CD8-positive, alpha-beta T cell (primary cell): ENCODE measurements at places on chromosomes 16 and 17. TPM values are rescaled to one million over a fixed set of nuclear protein-coding genes. Genes with fewer than 3 reads are reported as not detected.

GRCh38 chr17:82937411-82938371 is 97.9 kb upstream of the ZNF750 start:
- no peak for DNase-seq

The FOXJ1 gene
- total RNA-seq, result 2.7 TPM

The TBC1D3E gene
- total RNA-seq, result not detected

DNA sequence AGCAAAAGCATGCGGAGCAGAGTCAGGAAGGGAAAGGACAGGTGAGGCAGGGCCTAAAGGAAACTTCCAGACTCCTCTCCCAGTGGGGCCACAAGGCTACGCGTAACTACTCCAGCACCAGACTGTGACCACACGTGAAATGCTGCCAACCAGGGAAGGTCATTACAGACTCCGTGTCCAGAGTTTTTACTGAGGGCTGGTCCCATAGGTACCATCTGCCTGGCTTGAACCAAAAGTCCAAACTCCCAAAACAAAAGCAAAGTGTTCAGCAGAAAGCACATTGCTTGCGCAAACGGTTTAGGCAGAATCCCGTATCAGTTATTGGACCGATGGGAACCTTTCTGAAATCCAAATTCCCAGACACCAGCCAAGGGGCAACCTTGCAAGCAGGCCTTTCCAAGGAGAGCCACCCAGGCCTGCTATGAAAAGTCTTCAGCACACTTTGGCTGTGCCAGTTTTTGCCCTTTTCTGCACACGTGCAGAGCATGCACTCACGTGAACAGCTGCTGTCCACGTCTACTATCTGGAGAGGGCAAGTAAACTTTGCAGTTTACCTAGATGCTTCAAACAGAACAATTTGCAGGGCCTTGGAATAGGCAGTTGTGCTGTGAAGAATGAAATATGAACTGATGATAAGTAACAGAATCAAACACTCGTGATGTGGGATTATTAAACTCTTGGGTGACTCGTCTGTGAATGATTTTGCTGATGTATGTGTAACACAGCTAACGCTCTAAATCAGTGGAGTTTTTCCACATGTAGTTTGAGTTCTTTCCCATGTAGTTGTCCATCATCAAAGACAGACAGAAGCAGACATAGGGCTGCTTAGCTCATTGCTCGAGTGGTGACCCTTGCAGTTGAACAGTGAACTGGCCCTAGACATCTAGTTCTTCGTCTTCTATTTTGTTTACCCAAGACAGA is 58.1 kb upstream of the CRISPLD2 start:
- no peak for DNase-seq

DNA sequence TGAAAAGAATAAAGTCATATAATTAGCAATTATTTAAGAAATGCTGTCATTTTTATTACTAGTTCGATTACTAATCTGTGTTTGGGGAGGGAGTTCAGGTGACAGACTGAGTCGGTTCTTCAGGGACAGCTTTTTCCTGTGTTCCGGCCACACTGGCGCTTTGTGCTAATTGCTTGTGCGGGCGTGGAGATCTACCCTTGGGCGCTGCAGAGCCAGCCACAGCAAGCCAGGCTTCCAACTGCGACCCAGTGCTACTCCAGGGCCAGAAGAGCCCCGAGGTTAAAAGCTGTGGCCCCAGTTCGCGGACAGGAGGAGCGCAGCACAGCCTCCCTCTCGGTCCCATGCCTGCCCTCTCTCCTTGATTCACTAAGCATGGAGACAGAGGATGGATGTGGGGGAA is 6.5 kb upstream of the OR2C1 start:
- no peak for DNase-seq

- no peak for DNase-seq
Observed at GRCh38 chr16:28086186-28087139, 22.9 kb upstream of the GSG1L start.

DNA sequence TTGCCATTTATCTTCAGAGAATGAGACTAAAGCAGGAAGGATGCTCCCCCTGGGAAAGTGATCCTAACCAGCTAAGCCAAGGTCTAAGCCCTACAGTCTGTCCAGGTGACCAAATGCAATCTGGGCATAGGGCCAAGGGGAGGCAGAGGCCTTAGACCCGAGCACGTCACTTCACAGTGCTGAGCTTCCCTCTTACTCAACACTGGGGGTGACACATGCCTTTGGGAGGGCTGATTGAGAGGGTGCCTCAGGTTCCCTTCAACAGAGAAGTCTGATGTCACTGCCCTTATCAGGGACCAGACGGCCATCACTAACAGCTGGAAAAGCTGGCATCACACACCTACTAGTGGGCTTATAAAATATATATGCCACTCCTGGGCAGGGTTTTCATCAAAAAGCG is 4.0 kb downstream of the CIAO2B start:
- no peak for DNase-seq

GRCh38 chr17:67273900-67274299 is 28.9 kb upstream of the HELZ start:
- DNase-seq, result no peak

The PLCG2 gene
- total RNA-seq, result 7.6 TPM

- DNase-seq, result no peak
Observed at GRCh38 chr16:56260378-56261160, 69.3 kb downstream of the GNAO1 start.

The FKBP10 gene
- total RNA-seq, result not detected

GRCh38 chr16:87765473-87765775 is 362 bp downstream of the KLHDC4 start:
- peak; percentile 66 for DNase-seq

The EXOC3L1 gene
- total RNA-seq, result not detected

DNA sequence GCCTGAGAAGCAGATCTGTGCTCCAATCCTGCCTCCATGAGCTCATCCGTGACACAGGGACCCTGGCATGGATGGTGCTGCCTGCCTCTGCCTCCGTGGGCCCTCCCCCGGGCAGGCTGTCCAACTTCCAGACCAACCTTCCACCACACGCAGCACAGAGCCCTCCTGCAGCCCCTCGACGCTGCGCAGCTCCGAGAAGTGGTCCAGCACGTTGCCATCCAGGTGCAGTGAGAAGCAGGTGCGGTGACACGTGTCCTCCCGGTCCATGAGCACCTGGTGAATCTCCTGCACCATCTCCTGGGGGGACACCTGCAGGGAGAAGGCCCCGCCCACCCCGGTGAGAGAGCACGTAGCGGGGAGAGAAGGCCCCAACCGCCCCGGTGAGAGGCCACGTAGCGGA is 8.4 kb downstream of the CLUH start:
- no peak for DNase-seq

The CLDN7 gene
- total RNA-seq, result 4.1 TPM

DNA sequence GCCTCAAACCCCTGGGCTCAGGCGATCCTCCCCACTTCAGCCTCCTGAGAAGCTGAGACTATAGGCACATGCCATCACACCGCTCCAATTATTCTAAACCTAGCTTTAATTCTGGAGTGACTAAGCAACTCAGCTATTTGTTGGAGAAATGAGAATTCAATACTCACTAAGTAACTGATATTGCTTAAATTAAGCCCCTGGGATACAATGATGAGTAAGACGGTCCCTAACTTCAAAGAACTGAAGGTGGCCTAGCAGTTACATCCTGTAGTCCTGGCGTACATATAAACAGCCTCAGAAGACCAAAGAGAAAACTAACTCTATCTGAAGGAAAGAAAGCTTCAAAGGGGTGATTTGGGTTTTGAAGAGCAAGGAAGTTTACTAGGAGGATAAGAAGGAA is 25.0 kb downstream of the XPO6 start:
- DNase-seq, result peak; percentile 72

GRCh38 chr17:72743037-72743467 is 349.4 kb downstream of the SLC39A11 start:
- no peak for DNase-seq

DNA sequence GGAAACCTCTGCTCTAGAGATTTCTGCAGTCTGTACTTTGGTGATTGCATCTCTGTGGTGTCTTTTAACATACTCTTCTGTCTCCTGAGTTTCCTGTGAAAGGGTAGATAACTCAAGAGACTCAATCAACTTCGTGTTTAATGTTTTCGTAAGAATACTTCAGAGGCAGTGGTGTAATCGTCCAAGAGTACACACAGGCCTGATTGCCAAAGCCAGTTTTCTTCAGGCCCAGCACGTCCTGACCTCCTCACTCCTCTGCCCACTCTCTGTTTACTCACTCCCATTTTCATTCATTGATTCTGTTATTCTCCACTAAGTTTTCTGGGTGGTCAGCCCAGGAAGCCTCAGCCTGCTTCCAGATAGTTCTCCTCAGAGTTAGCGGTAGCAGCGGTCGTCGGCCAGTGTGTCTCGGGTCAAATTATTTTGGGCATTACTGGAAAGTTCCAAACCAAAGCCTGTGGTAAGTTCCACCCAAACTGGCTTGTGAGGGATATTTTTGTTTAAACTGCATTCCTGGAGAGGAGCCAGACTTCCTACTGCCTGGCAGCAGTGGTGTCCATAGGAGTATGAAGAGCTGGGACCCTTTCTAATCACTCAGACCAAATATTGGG is 293.2 kb downstream of the WWOX start:
- no peak for DNase-seq

DNA sequence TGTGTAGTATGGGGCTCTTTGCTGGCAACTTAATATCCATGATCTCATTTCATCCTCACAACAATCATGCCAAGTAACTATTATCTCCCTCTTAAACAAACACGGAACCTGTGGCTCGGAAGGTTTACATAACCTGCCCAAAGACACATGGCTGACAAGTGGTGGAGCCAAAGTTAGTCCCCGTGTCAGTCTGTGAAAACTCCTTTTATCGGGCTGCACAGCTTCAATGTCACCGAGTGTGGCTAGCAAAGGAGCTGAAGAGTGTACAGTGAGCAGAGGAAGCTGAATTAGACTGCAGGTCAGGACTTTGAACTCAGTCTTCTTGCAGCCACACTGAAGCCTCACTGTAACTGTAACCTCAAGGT is 80.3 kb downstream of the PARN start:
- DNase-seq, result no peak

The ENPP7 gene
- not detected for total RNA-seq

- no peak for DNase-seq
Observed at GRCh38 chr16:76222087-76222486, 55.1 kb upstream of the CNTNAP4 start.

The TMIGD1 gene
- not detected for total RNA-seq

The CD300LB gene
- not detected for total RNA-seq

The ATP2A3 gene
- 200 TPM for total RNA-seq

The ZCCHC14 gene
- 13.2 TPM for total RNA-seq

- DNase-seq, result no peak
Observed at GRCh38 chr17:62855156-62855555, 47.0 kb upstream of the MARCHF10 start.

DNA sequence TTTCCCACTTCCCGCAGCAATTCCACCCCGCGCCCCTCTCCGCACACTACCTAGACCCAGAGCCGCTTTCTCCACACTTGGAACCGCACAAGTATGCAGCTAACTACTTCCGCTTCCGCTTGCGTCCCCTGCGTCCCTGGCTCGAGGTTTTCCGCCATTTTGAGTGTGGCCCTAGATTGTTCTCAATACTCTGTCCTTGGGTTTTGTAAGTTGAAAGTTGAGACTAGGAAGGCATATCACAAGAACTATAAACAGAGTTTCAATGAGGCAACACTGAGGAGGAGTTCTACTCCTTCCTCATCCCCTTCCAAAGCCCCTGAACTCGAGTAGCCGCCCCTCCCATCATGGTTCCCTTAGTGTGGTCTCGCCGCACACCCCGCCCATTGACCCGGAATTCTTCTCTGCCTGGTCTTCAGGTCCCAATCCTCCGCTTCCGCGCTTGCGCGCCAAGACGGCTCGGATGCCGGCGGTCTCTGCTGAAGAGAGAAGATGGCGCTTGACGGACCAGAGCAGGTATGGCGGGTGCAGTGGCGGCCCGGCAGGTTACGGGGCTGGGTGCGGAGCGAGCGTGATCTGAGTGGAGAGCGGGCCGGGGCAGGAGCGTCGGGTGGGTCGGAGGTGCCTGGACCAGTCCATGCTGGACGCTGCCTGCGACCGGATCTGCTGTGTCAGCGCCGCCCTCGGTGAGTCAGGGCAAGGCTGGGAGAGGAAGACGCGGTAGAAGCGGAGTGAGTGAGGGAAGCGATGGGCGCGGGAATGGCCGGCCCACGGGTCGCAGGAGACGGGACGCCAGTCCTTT is at the start of the genes FTSJ3 and PSMC5:
Gene FTSJ3 (minus strand): TSS at position 662 of the 799 bp plus-strand sequence. CDS start 761 bp downstream, outside the sequence.
Gene PSMC5 (plus strand): TSS at position 430 of the 799 bp plus-strand sequence. CDS start 60 bp downstream, at position 490.
- DNase-seq, result peak; percentile 96

- DNase-seq, result no peak
Observed at GRCh38 chr16:48905632-48906505, 295.9 kb upstream of the N4BP1 start.
